ENCODE measurements at places on chromosomes 13 and 19.

GRCh38 chr13:50613356-50613831 lies 230.1 kb downstream of the DLEU7 start:
- no peak for DNase-seq

GRCh38 chr19:39130337-39131254 lies 5.0 kb downstream of the PAK4 start:
- DNase-seq: no peak

GRCh38 chr19:44747739-44748425 lies 626 bp upstream of the BCL3 start:
- DNase-seq: peak; percentile 63

GRCh38 chr13:29774830-29775229 lies 75.6 kb downstream of the UBL3 start:
- no peak for DNase-seq

DNA sequence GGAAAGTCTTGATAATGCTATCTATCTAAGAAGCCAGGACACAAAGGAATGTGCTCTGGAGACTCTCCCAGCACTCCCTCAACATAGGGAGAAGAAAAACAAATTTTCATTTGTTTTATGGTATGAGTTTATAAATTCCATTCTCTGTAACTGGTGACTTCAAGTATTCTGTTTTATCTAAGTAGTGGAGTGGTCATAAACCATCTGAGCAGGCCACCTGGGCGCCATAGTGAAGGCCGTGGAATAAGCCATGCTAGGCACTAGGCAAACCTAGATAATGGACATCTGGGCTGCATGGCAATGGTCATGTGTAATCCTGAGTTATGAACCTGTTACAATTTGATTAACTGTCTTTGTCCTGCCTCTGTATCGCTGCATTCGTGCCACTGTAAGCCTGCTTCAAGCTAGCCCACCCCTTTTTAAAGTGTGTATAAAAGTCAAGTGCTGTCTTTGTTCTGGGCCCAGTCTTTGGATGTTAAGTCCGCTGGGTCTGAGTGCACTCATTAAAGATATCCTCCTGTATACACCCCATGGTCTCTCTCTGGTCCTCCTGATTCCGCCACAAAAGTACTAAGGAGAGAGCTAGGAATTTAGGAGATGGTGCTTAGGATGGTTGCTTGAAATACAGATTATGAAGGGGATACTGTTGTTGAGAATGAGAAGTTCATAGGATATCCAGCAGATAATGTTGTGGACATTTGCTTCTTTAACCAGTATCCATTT lies 13.2 kb downstream of the GTF2F2 start:
- DNase-seq: no peak

DNA sequence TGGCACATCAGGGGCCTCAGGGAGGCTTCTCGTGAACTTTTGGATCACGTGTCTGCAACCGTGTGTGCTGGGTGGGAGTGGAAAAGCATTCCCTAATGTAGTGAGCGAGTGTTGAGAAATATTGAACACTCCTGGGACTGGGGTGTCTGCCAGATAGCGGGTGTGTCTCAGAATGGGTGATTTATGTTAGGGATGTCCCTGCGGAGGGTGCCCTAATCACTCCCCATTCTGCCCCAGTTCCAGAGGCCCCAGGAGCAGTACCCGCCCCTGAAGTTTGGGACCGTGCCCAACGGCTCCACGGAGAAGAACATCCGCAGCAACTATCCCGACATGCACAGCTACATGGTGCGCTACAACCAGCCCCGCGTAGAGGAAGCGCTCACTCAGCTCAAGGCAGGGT lies 24.2 kb upstream of the GRWD1 start:
- DNase-seq: no peak

GRCh38 chr19:35845215-35846037 lies 6.9 kb downstream of the NPHS1 start:
- peak; percentile 47 for DNase-seq

DNA sequence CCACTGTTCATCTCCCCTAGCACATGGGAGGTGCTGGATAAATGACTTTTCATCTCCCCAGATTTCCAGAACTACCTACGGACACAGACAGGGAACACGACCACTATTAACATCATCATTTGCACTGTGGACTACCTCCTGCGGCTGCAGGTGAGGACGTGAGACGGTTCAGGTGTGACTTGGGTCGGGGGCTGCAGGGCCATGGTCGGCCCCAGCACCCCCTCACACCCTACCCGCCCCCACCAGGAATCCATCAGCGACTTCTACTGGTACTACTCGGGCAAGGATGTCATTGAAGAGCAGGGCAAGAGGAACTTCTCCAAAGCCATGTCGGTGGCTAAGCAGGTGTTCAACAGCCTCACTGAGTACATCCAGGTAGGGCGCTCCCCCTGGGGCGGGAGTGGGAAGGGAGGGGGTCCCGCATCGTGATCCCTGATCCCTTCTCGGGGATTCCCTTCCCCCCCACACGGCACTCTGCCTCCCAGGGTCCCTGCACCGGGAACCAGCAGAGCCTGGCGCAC lies 74.4 kb downstream of the MAP4K1 start:
- no peak for DNase-seq

GRCh38 chr19:35828692-35829301 lies 16.2 kb upstream of the PRODH2 start:
- DNase-seq: no peak

DNA sequence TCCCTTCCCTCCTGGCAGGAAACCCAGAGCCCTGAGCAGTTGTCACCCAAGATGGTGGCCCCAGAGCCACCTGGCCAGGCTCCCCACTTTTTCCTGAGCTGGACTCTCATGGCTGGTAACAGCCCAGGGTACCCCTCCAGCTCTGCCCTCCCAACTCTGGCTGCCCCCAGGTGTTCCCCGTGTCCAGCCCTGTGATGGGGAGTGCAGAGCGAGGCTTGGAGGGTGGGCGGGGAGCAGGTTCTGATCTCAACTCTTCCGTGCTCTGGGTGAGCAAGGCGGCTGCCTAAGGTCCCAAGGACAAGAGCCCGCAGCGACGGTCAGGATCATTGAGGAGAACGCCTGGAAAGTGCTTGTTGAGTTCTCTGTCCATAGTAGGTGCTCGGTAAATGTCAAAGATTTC lies 54.7 kb upstream of the GAS6 start:
- DNase-seq: no peak

GRCh38 chr13:51682686-51683085 lies 98.4 kb downstream of the WDFY2 start:
- no peak for DNase-seq

DNA sequence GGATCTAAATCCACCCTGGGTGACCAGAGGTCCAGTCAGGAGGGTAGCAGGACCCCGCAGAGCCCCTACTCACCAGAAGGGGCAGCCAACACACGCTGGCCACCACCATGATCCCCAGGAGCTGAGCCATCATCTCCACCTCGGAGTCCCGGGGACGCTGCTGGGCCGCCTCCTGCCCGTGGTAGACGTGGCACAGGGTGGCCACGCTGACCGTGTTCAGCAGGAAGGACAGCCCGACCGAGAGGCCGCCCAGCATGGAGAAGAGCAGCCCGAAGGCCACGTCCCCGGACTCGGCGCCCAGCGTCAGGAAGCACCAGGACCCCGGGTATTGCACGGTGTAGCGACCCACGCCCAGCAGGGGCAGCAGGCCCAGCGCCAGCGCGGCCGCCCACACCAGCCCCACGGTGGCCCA lies 6.9 kb downstream of the TBXA2R start:
- DNase-seq: no peak

Measured in SHP77 (cell line).